Smooth muscle cell of the brain vasculature (primary cell): ENCODE measurements at places on chromosomes 3 and 15.

- DNase-seq, result no peak
Observed at GRCh38 chr3:124671106-124671505, 59.1 kb upstream of the UMPS start.

- DNase-seq, result no peak
Observed at GRCh38 chr3:194123726-194124125, 12.2 kb upstream of the HES1 start.

DNA sequence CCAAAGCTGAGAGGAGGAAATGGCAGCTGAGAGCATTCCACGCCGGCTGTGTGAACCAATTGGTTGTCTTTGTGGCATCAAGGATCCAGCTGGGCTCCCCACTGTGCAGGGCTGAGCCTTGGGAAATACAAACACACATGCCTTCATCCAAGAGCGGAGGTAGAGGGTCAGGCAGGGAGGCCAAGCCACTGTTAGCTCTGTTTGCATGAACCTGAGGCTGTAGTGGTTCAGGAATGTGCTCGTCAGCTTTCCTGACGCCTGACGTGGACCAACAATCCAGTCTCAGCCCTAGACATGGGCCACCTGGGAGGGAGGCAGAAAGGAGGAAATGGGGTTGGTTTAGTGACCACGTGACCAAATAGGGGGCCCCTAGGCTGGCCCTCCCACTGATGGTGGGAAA lies 276.9 kb downstream of the TLE3 start:
- peak; percentile 78 for DNase-seq

- DNase-seq, result no peak
Observed at GRCh38 chr3:83662381-83662960, 1296.3 kb upstream of the CADM2 start.

GRCh38 chr3:196115678-196116083 lies 33.8 kb upstream of the TFRC start:
- DNase-seq, result no peak

GRCh38 chr15:48143856-48144255 lies 23.1 kb downstream of the SLC24A5 start:
- DNase-seq, result no peak

GRCh38 chr15:57780471-57780870 lies 74.0 kb downstream of the POLR2M start:
- DNase-seq, result no peak

GRCh38 chr3:59265566-59265965 lies 215.7 kb upstream of the CFAP20DC start:
- DNase-seq, result no peak

GRCh38 chr15:31136016-31136415 lies 34.5 kb upstream of the TRPM1 start:
- DNase-seq, result no peak

DNA sequence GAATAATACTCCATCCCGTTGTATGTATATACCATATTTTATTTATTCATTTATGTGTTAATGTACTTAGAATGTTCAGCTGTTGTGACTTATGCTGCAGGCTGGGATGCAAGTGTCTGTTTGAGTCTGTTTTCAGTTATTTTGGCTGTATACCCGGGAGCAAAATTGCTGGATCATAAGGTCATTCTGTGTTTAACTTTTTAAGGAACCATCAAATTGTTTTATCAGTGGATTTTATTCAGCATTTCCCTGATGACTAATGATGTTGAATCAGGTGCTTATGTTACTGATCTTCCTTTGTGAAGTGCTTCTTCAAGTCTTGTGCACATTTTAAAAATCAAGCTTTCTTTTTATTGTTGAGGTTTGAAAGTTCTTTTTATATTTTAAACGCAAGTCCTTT lies 118.1 kb downstream of the SLC25A26 start:
- no peak for DNase-seq

GRCh38 chr3:125634336-125634950 lies 39.1 kb upstream of the OSBPL11 start:
- DNase-seq, result no peak
